IPS-NIHi11 (cell line): ENCODE measurements at places on chromosomes 1 and 21.

DNA sequence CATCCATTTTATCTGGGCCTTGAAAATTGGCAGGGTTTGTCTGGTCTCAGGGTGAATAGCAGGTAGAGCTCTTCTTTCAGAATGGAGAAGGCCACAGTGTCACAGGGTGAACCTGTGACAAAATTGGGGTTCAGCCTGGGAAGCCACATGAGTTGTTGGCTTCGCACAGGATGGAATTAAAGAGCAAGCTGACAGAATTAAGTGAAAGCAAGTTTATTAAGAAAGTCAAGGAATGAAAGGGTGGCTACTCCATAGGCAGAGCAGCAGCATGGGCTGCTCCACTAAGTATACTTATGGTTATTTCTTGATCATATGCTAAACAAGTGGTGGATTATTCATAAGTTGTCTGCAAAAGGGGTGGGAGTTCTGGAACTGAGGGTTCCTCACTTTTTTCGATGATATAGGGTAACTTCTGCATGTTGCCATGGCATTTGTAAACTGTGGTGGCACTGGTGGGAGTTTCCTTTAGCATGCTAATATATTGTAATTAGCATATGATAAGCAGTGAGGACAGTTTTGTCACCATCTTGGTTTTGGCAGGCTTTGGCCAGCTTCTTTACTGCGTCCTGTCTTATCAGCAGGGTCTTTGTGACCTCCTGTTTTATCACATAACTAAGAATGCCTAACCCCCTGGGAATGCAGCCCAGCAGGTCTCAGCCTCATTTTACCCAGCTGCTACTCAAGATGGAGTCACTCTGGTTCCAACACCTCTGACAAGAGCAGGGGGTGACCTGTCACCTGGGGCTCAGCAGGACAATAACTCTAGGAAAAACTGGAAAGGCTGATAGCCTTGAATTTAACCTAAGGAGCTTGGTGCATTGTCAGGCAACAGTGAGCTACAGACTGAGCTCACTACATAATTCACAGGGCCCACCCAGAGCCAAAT lies 5.1 kb downstream of the IFNAR2 start:
- no peak for DNase-seq

DNA sequence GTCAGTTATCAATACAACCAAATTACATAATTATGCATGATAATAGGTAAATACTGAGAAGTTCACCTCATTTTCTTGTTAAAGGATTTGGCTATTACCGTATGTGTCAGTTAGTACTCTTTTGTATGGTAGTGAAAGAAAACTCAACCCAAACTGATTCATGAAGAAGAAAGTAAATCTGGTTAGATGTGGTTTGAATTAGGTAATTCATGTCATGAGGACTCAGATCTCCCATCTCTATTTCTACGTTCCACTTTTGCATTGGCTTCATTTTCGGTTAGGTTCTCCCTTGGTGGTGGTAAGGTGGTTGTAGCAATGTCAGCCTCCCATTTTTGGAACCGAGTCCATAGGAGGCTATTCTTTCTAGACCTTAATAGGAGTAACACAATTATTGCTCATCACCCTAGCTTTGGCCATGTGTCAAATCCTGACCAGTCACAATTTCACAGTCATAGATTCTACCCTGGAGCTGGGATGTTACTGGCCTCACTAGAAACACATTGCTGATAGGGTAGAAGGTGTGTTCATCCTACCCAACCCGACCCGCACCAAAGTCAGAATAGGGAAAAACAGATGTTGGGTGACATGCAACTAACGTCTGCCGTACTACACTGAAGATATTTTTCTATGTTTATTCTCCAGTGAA lies 97.6 kb downstream of the OSBPL9 start:
- no peak for DNase-seq

GRCh38 chr1:56645677-56646305 lies 677 bp downstream of the PRKAA2 start:
- peak; percentile 18 for DNase-seq

DNA sequence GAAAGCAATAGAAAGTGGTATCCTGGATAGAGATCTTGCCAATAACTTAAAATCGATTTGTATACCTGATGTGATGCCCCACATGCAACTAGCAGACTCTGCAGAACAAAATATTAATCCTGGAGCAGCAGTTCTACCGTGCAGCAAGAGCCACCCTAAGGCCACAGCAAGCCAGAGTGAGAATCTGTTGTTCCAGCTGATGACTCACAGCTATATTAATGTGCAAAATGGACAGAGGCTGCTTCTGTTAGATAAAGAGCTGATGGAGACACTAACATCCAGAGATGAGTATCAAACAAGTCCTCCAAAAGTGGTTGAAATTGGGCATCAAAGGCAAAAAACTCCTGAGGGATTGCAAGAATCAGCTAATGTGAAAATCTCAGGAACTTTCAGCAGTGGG lies 127.8 kb downstream of the MACF1 start:
- no peak for DNase-seq

GRCh38 chr1:30423570-30423969 lies 299.8 kb downstream of the MATN1 start:
- DNase-seq: no peak

DNA sequence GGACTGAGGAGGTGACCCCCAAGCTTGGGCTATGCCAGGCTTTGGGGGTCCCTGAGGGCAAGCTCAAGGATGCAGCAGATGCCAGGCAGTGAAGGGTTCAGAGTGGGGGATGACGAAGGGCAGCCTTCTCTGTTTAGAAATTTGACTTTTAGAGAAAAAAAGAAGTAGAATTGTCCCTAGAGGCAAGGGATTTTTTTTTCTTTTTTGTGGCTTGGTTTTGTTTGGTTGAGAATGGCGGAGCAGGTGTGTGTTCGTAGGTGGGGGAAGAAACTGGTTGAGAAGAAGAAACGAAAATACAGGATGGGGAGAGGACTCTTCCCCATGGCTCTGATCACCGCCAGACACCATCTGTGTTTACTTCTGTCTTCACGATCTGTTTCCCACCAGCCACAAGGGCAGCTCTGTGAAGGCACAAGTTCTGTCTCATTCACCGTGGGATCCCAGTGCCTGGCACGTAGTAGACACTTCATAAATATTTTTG lies 8.2 kb downstream of the PLA2G5 start:
- DNase-seq: no peak

DNA sequence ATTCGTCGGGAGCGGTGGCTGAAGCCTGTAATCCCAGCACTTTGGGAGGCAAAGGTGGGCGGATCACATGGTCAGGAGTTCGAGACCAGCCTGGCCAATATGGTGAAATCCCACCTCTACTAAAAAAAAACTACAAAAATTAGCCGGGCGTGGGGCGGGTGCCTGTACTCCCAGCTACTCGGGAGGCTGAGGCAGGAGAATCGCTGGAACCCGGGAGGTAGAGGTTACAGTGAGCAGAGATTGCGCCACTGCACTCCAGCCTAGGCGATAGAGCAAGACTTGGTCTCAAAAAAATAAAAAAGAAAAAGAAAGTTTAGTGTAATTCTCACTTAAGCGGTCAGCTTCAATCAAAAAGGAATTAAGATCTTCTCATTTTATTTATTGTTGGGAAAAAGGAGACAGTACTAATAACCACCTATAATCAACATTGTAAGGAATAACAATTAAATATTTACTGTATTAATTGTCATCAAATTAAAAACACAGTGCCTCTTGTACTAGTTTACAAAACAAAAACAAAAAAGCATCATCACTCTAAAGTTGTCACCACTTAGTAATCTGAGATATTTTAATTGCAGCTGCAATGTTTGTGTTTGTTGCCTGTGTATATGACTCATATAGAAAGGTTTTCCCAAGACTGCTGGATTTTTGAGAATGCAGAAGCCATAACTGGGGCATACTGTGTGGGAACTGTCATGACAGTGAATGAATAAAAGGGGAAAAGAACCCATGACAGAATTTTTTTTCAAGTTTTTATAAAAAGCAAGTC lies 3.7 kb downstream of the FBXO42 start:
- DNase-seq: no peak

GRCh38 chr1:43549921-43550597 lies 19.4 kb downstream of the PTPRF start:
- peak; percentile 93 for DNase-seq

DNA sequence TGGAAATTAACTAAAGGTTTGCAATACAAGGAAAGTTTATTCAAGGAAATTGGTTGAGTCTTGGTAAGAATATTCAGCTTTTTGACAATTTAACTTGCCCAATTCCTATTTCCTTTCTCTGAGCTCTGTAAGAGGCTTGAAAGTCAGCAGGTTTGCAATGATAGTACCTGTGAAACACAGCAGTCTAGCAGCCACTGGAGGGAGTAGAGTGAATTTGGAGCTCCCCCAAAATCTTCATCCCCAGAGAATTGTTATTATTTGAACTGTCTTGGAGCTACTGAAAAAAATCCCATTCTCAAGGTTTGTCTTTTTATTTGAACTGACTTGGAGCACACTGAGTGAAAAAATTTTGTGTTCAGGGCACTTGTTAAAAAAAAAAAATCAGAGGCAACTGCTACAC lies 654.2 kb upstream of the PKN2 start:
- no peak for DNase-seq

- DNase-seq: peak; percentile 15
Observed at GRCh38 chr21:40043423-40043822, 176.2 kb downstream of the PCP4 start.

DNA sequence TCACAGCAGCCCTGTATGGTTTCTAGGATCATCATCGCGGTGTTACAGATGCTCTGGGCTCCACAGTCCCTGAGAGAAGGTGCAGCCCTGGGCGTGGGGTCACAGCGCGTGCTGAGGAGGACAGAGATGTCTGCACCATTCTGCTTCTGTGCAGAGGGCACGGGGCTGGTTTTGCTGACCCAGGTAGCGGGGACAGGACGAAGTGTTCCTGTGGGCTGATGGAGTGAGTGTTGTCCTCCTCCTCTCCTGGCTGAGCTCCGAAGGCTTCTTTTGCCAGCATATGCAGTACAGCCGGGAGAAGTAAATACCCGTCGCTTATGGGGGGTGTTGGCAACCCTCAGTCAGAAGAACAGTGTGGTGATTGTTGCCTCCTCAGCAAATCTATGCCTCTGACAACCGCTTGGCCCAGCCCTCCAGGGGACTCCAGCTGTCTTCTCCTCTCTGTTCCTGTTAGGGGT lies 101.5 kb downstream of the DDX20 start:
- no peak for DNase-seq

- no peak for DNase-seq
Observed at GRCh38 chr1:159943908-159944622, 1.3 kb downstream of the IGSF9 start.

DNA sequence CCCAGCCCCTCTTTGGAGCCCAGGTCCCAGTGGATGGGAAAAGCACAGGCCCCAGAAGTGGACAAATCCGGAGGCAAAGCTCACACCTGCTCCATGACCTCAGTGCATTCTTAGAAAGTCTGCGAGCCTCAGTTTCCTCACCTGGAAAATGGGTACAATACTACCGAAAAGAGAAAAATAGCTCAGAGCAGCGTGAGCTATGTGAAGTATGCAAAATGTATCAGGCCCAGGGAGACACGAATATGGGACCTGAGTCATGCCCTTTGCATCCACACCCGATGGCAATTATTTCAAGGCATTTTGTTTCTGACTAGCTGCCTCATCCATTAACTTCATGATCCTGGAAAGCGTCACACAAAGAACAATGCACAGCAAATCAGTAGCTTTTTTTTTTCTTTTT lies 9.2 kb downstream of the ALDH4A1 start:
- DNase-seq: no peak

GRCh38 chr1:5819391-5820025 lies 172.7 kb downstream of the NPHP4 start:
- DNase-seq: no peak

DNA sequence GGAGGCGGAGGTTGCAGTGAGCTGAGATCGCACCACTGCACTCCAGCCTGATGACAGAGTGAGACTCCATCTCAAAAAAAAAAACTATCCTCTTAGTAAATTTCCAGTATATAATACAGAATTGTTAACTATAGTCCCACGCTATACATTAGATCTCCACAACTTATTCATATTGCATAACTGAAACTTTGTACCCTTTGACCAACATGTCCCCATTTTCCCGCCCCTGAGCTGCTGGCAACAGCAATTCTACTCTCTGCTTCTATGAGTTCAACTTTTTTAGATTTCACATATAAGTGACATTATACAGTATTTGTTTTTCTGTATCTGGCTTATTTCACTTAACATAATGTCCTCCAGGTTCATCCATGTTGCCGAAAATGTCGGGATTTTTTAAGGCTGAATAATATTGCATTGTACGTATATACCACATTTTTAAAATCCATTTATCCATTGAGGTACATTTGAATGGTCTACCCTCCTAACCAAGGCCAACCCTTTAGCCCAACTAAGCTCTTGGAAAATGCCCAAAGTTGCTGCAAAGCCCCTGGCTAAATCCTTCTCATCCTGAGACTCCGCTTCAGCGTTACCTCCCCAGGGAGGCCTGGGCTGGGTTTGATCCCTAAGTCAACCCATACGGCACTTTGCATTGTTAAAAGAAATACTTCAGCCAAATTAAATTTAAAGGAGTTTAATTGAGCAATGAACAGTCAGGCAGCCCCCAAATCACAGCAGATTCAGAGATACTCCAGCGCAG lies 34.2 kb downstream of the NEK2 start:
- DNase-seq: no peak

DNA sequence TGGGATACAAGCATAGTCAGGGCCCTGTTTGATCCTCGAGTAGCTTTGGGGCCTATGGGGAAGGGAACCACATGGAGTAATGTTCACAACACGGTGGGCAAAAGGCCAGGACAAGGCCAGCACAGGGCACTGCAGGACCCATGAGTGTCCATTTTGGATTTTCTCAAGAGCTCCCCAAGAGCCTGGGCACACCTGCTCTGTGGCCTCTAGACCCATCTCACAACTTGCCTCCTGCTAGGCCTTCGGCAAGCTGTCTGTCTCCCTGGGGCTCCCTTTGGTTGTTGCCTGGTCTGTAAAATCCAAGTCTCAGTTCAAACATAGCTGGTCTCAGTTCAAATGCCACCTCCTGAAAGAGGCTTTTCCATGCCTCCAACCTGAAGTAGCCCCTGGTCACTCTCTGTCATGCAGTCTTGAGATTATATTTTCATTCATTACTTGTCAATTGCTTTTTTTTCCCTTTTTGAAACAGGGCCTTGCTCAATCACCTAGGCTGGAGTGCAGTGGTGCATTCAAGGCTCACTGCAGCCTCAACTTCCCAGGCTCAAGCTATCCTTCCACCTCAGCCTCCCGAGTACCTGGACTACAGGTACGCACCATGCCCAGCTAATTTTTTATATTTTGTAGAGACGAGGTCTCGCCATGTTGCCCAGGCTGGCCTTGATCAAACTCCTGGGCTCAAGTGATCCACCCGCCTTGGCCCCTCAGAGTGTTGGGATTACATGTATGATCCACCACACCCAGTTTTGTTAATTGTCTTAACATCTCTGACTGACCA lies 107.4 kb downstream of the MATN1 start:
- no peak for DNase-seq

DNA sequence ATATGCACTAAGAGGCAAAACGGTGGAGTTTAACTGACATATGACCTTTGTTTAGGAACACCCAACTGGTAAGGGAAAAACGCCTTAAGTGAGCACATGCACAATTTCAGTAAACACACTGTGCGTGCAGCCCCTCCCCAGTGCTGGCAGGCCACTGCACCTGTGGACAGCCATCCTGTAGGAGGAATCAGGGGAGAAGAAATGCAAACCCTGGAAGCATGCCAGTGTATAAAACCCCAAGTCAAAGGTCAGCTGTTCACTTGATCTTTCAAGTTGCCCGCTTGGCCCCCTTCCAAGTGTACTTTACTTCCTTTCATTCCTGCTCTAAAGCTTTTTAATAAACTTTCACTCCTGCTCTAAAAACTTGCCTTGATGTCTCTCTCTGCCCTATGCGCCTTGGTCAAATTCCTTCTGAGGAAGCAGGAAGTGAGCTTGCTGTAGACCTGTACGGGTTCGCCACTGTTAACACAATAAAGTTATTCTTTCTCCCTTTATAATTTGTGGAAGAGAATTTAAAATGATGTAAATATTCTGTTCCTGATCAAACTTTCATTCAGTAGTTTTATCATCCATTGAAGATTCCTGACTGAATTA lies 31.8 kb downstream of the USP25 start:
- DNase-seq: no peak
